ENCODE measurements at places on chromosomes 11 and 22.
A peak's percentile ranks its signal among the peaks of the same experiment; 100 is the strongest.

- no peak for DNase-seq
Measured at GRCh38 chr11:134032043-134032442, 36.8 kb upstream of the JAM3 start.

DNA sequence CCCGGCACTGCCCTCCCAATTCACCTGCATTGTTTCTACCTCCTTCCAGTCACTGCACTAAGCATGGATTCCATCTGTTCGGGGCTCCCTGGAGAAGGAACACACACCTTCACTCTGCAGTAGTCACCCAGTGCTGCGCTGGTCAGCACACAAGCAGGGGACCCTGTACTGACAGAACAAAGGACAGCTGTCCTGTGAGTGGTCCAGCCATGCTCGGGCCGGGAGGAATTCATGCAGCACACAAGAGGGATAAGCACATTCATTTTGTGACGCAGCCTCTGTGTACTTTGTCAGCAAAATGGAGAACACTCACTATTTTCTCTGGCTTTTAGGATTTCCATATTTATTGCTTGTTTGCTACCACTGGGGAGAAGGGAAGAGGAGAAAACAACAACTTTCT, 167.3 kb downstream of the NTM start:
- DNase-seq = no peak

DNA sequence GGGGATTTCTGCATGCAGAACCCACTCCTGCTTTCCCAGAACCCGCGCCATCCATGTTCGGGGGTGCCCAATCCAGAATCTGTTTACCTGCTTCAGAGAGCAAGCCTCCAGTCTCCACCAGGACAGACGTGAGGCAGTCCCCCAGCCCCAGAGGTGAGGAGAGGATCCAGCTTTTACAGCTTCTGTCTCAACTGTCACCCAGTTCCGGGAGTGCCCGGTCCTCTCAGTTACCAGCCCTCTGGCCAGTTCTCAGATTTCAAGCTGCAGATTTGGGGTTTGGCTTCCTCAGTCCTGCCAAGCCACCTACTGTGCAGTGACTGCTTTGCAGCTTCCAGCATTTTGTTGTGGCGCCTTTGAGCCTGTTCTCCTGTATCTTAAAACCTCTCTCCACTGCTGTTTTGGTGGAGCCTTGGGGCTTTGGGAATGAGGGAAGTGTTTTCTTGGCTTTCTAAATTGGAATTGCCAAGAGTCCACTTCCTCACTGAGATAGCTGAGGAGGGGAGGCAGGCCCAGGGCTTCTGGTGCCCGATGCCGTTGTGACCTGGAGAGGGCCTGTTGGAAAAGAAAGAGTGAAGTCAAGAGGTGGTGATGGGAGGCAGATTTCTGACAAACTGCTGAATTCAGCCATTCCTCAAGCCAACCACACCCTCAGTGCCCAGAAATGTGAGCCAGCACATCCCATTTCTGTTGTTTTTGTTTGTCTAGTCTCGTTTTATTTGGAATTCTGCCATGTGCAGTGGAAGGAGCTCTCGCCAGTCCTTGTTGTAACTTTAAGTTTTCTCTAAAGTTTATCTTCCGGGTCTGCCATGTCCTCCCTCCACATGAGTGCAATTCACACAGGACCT, 513.4 kb downstream of the TBC1D22A start:
- DNase-seq = no peak

GRCh38 chr11:19225581-19225980, 15.2 kb downstream of the E2F8 start:
- no peak for DNase-seq

DNA sequence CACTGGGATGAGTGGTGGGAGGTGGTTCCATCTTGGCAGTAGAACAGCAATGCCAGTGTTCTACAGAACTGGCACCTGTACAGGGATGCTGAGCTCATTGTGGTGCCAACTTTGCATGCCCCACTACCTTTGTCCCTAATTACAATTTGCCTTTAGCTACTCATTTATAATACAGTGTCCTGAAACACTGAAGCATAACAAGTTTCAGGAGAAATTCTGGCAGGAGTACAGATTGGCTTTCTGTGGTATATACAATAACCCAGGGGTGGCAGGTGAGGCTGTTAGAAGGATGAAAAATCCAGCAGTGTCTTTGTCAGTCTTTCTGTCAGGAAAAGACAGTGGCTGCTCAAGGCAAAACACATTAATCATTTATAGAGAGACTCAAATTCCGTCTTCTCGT, 240.3 kb downstream of the FAM76B start:
- DNase-seq = no peak

- no peak for DNase-seq
Measured at GRCh38 chr22:30941363-30941740, 27.2 kb downstream of the MORC2 start.

- DNase-seq = no peak
Measured at GRCh38 chr11:70200212-70200844, 2.8 kb upstream of the FADD start.

DNA sequence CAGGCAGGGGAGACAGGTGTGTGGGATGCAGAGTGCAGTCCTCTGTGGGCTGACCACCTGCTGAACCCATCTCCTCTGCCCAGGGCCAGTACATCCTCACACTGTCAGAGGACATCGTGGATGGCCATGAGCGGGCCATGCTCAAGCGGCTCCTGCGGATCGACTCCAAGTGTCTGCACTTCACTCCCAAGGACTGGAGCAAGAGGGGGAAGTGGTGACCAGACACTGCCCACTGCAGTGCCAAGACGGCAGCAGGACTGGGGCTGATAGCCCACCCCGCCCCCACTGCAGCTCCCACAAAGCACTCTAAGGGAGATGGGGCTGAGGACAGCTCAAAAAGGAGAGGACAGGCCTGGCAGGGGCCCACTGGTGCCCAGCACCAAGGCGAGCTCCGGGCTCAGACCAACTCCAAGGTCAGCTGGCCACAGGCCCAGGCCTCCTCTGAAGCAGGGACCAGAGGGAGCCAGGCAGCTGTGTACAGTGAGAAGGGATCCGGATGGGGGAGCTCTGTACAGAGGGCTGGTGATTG, 1.6 kb downstream of the RNASEH2C start:
- DNase-seq = no peak

- no peak for DNase-seq
Measured at GRCh38 chr22:47484960-47485569, 722.6 kb downstream of the TBC1D22A start.

GRCh38 chr11:113278481-113278880, 35.9 kb upstream of the TTC12 start:
- DNase-seq = no peak

GRCh38 chr11:111106641-111107040, 138.9 kb upstream of the POU2AF2 start:
- DNase-seq = no peak

GRCh38 chr11:65554057-65554818, 3.9 kb downstream of the LTBP3 start:
- no peak for DNase-seq

- DNase-seq = no peak
Measured at GRCh38 chr22:23197836-23198235, 17.5 kb downstream of the BCR start.

GRCh38 chr22:42676059-42676607, 26.9 kb upstream of the CYB5R3 start:
- no peak for DNase-seq

- DNase-seq = no peak
Measured at GRCh38 chr11:123166071-123166559, 28.9 kb downstream of the CLMP start.

- DNase-seq = no peak
Measured at GRCh38 chr11:123421589-123421988, 8.5 kb upstream of the GRAMD1B start.

DNA sequence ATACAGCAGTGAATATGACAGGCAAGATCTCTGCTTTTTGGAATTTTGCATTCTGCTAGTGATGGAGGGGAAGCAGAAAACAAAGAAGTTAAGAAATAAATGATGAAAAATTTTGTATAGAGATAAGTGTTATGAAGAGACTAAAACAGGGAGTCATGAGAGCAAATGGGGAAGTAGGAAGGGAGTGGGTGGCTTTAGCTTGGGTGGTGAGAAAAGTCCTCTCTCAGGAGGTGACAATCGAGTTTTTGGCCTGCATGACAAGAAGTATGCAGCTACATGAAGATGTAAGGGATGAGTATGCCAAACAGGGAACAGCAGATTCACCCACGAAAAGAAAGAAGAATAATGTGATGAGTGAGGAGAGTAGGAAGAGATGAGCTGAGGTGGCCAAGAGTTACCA, 80.7 kb upstream of the MPPED2 start:
- DNase-seq = no peak

GRCh38 chr11:108586600-108586999, 7.0 kb downstream of the EXPH5 start:
- no peak for DNase-seq

- DNase-seq = no peak
Measured at GRCh38 chr11:56522008-56522407, 21.0 kb downstream of the OR5M11 start.

DNA sequence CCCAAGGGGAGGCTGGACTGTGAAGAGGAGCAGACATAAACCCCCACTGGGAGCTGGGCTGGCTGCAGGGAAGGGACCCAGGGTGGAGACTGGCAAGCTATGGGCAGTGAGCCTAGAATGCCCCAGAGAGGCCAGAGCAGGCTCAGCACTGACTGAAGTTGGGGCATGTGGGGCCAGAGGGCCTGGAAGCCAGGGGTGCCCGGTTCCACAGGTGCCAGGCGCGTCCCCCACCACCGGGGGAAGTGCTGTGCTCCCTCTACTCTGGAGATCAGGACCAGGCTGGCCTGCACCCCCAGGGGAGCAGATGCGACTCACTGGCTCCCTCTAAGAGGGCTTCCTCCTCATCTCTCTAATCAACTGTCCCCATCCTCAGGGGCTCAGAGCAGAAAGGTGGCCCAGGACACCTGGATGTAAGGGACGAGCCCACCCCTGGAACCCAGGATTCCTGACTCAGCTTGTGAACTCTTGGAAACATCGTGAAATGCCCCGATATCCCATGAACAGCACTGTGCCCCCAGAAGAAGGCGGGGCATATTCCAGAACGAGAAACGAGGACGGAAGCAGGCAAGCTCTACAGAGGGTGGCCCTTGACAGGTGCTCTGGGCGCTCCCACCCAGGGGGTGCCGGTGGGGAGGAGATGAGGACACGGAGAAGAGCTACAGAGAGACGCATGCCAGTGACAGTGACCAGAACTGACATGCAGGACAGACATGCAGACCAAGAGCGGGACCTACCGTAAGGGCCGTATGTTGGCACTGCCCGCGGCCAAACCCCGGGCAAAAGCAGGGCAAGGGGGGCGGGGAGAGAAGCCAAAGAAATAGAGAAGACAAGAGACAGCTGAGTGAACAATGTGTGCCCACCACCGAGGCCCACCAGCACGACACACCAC, 20.4 kb downstream of the MAFF start:
- no peak for DNase-seq

- no peak for DNase-seq
Measured at GRCh38 chr22:24007253-24008021, 2.2 kb upstream of the GSTT4 start.

DNA sequence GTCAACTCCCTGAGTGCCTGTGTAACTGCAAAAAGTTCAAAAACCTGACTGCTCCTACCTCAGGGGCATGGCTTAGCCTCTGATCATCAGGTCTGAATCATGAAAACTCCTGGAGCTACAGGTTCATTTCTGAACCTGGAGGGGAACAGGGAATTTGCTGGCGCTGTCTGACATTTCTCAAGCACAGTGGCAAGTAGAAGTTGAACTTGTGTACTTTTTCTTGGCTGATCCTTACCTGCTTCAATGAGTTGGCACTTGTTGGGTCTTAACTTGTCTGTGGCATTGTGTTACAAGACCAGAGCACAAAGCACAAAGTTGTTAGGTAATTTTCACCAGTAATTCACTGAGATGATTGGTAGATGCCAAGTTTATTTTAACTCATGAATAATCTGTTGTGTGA, 3.3 kb downstream of the TMEM109 start:
- DNase-seq = no peak

GRCh38 chr11:68581901-68582300, 102.4 kb upstream of the GAL start:
- DNase-seq = no peak

GRCh38 chr11:118643142-118643994, 36.0 kb downstream of the PHLDB1 start:
- no peak for DNase-seq

DNA sequence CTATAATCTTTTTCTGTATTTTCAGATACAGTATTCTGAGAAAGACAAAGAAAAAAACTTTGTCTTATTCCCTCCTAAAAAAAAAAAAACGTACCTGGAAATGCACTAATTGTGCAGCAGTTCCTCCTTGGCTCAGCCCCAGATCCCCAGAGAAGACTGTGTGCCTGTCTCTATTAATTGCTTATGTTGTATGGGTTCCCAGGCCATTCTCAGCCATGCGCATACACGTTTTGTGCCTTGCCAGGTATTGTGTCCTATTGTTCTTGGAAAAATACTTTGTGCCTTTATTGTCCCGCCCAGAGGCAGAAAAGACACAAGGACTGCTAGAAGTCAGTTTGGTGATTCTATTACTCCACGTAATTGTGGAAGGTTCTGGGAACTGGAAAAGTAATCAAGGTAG, 91.2 kb downstream of the PIWIL4 start:
- no peak for DNase-seq

DNA sequence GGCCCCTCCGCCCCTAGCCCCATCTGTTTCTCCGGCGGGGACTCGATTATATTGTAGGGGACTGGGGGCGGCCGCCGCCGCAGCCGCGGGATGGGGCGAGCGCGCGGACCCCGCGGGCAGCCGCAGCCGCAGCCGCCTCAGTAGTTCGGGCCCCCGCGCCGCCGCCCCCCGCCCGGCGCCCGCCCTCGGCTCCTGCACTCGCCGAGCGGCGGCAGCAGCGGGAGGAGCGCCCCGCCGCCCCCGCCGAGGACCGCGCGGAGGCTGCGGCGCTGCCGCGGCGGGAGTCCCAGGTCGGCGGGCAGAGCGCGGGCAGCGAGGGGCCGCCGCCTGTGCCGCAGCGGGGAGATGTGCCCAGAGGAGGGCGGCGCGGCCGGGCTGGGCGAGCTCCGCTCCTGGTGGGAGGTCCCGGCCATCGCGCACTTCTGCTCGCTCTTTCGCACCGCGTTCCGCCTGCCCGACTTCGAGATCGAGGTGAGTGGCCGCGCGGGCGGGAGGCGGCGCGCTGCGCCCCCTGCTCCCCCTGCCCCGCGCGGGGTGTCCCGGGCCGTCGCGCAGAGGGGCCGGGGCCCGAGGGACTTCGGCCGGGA, at the start of gene CECR2:
Gene CECR2 (plus strand): TSS at position 22 of the 587 bp plus-strand sequence. CDS start 324 bp downstream, at position 346.
- no peak for DNase-seq

GRCh38 chr22:27885977-27886842, 32.8 kb downstream of the PITPNB start:
- DNase-seq = no peak

GRCh38 chr11:117230286-117230961, 1.4 kb downstream of the PCSK7 start:
- peak; percentile 22 for DNase-seq

GRCh38 chr11:62896049-62896448, 15.4 kb downstream of the SLC3A2 start:
- no peak for DNase-seq

Measured in activated CD4-positive, alpha-beta T cell treated with anti-CD3 and anti-CD28 coated beads for 1 hour (primary cell).